CD4-positive, alpha-beta T cell (primary cell): ENCODE measurements at places on chromosomes 11 and 22.

- DNase-seq: no peak
These were observed 188.4 kb upstream of the API5 start for GRCh38 chr11:43123443-43123842.

DNA sequence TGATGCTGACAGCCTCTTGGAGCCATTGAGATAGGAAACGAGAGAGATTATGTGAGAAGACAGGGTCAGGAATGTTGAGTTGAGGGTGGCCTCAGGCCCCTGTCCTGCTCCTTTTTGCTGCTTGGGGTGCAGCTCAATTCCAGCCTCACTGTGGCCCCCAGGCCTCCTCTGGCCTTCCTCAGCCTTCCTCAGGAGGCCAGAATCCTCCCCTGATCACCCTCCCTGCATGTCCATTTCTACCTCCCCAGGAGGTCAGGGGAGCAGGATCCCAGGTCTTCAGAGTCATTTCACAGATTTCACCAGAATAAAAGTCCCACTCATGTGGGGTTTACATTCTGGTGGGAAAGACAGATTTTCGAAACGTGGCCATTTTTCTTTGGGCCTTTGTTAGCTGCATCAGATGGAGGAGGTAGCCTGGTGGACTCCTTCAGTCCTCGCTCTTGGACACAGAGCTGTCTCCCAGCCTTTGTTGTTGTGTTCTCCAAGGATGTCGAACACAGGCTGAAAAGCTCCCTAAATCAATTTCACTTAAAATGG is 2.2 kb upstream of the KCNQ1OT1 start:
- DNase-seq: no peak

GRCh38 chr22:21942407-21943343 is 10.0 kb downstream of the PPM1F start:
- DNase-seq: no peak

DNA sequence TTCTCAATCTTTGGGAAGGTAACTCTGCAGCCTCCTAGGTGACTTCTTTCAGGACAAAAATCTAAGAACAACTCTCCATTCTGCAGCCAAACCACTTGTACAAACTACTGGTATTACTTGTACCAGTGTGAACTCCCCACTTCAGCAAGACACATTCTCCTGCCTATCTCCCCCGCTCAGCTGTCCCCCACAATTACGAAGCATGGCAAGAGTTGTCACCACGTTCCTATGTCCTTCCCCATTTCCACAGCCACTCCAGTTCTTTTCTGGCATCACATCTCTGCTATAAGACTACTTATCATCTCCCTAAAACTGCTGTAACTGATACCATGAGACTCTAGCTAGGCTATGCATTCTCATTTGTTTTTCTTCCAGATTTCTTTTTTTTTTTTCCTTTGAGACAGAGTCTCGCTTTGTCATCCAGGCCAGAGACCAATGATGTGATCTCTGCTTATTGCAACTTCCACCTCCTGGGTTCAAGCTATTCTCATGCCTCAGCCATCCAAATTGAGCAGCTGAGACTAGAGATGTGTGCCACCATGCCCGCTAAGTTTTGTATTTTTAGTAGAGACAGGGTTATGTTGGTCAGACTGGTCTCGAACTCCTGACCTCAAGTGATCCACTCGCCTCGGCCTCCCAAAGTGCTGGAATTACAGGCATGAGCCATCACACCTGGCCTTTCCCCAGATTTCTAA is 71.9 kb upstream of the CDON start:
- no peak for DNase-seq

- DNase-seq: no peak
These were observed 25.0 kb downstream of the FCHSD2 start for GRCh38 chr11:73117071-73117470.

- no peak for DNase-seq
These were observed at the start of gene LRRC4C for GRCh38 chr11:41459465-41460401. TSS of gene LRRC4C (minus strand) at chr11:41459652.

- no peak for DNase-seq
These were observed 177.6 kb downstream of the IGLL1 start for GRCh38 chr22:23402275-23403151.

GRCh38 chr11:73475549-73476095 is 99.4 kb downstream of the RELT start:
- DNase-seq: no peak

DNA sequence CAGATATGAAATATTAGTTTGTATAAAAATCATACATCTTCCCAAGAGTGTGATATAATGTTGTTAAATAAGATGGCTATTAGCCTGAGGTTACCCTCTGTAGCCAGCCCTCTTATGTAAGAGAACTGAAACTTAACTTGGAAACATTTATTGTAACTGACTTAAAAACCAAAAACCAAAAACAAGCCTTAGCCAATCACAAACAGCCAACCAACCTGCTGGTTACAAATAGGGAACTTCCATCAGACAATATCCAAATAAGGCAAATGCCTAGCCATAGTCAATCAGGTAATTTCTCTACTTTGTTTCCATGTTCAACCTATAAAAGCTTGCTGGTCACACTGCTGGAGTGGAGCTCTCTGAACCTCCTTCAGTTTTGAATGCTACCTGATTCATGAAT is 14.1 kb downstream of the KBTBD3 start:
- DNase-seq: no peak

- no peak for DNase-seq
These were observed 38.3 kb downstream of the ZBTB16 start for GRCh38 chr11:114097832-114098231.

- DNase-seq: no peak
These were observed 171.8 kb downstream of the TBC1D22A start for GRCh38 chr22:46934172-46934745.

DNA sequence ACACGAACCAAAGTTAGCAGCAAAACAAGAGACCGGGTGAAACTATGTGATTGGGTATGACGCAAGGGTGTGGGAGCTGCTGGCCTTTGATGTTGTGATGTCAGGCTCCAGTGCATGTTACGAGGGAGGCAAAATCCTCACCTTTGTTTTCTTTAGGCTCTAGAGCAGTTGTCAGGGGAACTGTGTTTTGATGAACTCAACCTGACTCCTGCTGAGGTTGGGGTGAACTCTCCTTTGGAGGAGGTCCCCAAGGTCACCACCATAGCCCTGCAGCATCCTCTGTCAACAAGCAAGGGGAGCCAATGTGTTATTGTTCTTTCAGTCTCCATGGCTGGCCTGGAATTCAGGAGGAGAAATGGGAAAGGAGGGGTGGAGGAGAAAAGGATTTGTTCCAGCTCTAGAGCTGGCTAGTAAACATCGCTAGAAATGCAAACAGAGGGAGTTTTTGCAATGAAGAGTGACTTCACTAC is 33.8 kb downstream of the RASSF10 start:
- DNase-seq: no peak
